Suppressor macrophage (primary cell): ENCODE measurements at places on chromosomes 3 and 15.

- DNase-seq = peak; percentile 71
Observed at GRCh38 chr3:138774529-138775253, 60.0 kb downstream of the PIK3CB start.

DNA sequence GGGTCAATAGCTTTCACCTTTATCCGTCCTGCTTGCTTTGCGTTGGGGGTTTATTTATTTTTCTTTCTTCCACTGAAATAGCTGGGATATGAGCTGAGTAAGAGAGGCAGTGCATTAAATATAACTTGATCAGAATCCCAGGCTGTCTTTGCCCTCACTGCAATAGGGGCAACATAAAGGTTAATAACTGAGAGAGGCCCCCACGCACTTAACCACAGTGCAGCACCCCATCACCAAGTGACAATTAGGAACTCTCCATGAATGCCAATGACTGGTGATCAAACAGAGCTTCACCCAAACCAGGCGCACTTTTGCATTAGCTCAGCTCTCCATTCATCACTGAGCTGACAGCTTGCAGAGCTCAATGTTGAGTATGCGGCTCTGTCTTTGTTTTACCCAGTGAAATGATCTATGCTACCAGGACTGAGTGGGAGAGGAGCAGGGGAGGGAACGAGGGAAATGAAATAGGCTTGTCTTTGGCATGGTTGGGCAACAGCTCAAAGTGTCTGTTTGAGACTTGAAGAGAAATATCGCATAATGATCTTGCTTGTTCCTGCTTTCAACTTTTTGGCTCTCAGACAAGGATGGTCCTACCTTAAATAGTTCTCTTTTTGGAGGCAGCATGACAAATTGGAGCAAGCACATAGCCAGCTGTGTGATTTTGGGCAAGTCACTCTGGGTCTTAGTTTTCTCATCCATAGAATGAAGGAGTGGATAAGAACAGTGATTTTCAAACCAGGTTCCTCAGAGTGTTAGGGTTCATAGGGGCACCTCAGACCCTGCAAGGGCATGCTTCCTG, 14.5 kb upstream of the GLCE start:
- no peak for DNase-seq

DNA sequence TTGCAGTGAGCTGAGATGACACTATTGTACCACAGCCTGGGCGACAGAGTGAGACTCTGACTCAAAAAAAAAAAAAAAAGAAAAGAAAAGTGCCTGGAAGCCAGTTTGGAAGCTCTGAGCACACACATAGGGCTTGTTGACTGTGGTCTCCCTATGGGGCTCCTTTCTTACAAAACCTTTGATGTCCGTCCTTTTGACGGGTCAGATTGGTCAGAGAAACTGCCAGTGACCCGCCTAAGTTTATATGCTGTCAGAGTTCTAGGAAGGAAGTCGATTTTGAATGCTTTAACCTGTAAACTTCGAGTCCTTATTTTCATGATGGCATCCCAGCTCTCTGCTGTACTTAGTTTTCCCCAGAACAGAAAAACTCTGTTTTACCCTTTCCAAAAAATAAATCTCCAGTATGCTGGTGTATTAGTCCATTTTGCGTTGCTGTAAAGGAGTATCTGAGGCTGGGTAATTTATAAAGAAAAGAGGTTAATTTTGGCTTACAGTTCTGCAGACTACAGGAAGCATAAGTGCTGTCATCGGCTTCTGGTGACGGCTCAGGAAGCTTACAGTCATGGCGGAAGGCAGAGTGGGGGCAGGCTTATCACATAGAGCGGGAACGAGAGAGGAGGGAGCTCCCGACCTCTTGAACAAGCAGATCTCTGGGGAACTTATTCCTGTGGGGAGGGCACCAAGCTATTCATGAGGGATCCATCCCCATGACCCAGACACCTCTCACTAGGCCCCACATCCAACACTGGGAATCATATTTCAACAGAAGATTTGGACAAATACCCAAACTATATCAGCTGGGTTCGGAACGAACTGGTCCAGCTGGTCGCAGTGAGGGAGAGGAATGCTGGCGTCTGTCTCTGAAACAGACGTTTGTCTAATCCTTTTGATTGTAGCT, 72.3 kb downstream of the LMLN start:
- DNase-seq = peak; percentile 34

DNA sequence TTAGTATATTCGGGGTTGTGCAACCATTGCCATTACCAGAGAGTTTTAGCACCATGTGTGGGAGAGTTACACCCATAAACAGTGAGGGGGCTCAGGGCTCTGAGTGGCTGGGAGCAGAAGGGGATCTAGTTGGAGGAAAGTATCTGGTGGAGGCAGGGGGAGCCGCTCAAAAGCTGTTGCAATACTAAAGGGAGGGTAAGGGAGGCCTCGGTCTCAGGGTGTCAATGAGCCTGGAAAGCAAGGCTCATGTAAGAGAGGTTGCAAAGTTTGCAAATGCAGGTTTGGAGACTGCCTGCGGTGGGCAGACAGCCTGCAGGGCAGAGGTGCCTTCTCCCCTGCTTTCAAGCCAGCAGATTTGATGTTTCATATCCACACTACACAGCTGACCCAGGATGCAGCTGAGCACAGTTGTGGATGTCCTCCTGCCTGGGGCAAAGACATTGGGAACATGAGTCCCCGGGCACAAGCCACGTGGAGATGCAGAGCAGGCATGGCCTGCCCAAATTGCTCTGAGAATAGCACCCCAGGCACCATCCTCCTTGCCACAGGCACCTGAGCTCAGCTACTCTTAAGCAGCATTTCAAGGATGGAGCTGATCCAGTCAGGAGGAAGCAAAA, 181.4 kb downstream of the TLE3 start:
- no peak for DNase-seq

- no peak for DNase-seq
Observed at GRCh38 chr3:173410436-173410835, 12.9 kb downstream of the NLGN1 start.

- DNase-seq = no peak
Observed at GRCh38 chr3:77232557-77232956, 192.7 kb downstream of the ROBO2 start.

DNA sequence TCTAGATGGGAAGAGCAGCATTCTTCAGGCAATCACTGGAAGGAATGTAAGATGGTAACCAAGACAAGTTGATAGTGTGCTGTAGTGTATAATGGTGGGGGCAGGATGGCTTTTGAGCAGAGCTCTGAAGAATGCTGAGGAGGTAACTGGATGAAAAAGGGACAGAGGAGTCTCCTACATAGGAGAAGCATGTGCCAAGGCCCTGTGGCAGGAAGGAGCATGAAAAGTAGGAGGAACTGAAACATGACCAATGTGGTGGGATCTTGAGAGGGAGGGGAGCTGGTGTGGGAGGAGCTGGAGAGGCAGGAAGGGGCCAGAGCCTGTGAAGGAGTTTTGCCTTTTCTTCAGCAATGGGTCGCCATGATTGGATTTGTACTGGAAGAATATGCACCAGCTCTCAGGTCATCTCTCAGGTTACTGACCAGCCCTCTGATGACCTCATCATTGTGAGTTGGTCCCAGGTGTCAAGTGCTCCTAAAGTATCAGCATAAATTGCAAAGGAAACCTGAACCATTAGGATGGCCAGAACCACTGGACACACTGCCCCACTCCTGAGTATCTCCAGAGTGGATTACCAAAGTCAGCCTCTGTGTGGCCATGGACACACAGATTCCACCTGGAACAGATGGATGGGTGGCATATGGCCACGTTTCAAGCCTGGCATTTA, 38.6 kb downstream of the FSD2 start:
- no peak for DNase-seq

DNA sequence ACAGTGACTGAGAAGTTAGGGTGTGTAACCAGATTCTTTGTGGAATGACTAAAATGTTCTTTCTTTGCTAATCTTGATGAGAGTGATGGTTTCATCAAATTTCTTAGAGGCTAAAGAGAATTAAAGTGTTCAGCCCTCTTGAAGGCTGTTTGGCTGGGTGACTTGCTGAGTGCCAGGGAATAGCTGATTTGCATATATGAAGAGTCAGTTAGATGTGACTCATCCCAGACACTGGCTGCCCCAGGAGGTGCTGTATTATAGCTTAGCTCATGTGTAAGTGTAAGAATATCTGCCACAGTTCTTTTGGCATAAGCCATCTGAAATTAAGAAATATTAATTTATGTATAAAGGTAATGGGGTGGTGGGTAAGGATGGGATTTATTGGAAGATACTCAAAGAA, 535.1 kb downstream of the NLGN1 start:
- DNase-seq = no peak

DNA sequence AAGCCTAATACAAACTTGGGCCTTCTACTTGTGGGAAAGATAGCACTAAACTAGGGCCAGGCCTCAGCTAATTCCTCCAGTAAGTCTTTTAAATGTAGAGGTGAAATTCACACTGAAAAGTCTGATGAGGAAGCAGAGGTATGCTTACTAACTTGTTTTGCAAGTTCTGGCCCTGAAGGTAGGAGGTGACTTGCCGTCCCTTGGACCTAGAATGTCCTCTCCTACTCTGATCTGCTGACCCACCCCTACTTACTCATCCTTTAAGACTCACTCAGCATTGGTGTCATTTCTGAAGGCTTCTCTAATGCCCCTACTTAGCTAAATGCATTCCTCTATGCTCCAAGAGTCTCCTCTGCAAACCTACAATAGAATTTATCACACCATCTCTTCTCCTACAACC, 19.4 kb downstream of the RIOX2 start:
- peak; percentile 10 for DNase-seq

- DNase-seq = no peak
Observed at GRCh38 chr3:122366379-122366749, 16.7 kb downstream of the MIX23 start.

DNA sequence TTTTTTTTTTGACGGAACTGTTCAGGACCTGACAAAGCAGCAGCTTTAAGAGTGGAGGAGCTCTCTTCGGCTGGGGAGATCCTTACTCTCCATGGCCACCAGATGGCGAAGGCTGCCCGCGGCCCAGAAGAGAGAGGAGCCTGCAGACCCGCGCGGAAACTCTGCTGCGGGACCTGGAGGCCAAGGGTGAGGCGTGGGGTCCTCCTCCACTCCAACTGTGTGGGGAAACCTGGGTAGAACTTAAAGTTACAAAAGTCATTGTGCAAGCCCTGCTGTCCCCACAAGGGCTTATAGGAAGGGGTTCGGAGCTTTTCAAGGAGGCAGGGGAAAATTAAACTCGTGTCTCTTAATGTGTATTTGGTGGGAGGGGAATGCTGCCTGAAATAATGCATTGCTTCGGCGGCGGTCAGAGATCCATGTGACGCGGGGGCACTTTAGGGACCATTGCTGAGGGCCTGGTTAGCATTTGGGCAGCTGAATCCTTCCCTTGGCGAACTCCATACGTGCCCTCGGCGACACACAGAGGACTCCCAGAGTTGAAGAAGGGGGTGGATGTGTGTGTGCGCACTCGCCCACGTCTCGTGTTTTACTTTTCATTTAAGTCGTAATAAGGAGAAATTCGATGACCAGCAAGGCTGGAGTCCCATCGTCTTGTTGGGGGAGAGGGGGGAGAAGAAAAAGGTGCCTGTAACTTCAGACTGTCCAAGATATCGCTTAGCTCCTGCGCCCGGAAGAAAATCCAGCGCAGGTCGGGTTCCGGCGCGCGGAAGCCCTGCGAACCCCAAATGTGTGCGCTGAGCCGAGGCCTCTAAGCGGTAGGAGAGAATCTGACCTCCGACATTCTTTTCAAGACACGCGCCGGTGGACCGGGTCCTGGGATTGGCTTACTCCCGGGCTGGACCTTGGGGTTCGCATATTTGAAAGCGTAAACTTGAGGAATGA, 9.7 kb downstream of the EOMES start:
- peak; percentile 89 for DNase-seq

DNA sequence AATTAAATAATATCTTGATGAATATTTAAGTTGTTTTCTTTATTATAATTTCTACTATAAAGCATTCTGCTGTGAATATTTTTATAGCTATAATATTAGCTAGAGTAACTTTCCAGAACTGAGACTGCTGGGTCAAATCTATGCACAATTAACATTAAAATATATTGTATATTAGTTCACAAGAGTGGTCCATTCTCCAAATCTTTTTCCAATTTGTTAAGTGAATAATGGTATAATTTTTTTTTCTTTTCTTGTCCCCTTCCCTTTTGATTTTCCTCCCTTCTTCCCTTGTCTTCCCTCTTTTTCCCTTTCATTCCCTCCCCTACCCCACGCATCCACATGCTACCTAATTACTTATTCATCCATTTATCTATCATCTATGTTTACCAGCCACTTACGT, 977.5 kb downstream of the TUSC7 start:
- DNase-seq = no peak

DNA sequence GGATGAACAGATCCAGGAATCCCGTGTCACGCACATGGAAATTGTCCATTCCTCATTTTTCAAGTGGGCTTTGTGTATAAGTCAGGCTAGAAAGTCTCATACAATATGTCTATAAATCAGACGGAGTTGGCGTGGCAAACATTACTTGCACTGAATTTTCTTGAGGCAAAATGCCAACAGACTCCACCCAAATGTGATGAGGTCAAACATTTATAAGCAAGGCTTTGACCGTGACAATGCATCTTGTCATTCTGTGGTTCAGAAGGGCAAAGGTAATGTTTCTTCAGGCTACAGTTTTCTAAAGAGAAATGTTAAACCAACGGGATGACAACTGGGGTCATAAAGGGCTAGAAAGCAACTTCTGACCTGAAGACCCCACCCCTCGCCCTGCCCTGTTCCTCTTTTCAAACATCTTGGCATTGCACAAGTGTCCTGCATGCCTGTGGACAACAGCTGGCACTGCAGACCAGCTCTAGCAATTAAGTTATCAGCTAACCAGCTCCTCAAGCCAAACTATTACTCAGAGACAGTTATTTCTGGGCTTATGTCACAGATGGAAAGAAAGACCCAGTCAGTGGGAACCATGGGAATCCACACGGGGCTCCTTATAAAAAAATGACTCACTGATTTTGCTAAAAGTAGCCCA, 36.5 kb upstream of the SPTBN5 start:
- DNase-seq = peak; percentile 69

GRCh38 chr15:51224428-51224827, 114.0 kb downstream of the CYP19A1 start:
- no peak for DNase-seq

GRCh38 chr3:108448593-108448992, 61.8 kb downstream of the MYH15 start:
- DNase-seq = no peak

GRCh38 chr3:40162616-40163015, 146.9 kb upstream of the EIF1B start:
- no peak for DNase-seq

DNA sequence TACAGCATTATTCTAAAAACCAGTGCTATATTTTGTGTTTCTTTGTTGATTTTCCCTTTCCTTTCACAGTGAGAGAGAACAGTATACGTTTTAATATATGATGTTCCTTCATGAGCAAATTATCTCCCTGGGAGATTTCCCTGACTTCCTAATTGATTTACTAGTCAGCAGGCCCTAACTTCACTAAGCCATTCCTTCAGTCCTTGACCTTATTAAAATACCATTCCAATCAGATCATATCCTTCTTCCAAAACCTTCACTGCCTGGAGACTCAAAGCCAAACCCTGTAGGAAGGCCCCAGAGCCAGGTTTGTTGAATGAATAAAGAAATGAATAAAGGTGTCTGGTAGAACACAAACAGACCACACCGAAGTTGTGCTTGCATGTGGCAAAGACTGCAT, 43.8 kb upstream of the ARHGEF3 start:
- no peak for DNase-seq

GRCh38 chr3:28934126-28934813, 346.6 kb upstream of the RBMS3 start:
- DNase-seq = no peak
